ENCODE measurements at places on chromosomes 12 and 14. TPM values are rescaled to one million over a fixed set of nuclear protein-coding genes. Genes with fewer than 3 reads are reported as not detected.

Gene FSCB
- not detected for polyA plus RNA-seq

GRCh38 chr14:49770212-49770817, 2.4 kb downstream of the KLHDC2 start:
- DNase-seq, result no peak

DNA sequence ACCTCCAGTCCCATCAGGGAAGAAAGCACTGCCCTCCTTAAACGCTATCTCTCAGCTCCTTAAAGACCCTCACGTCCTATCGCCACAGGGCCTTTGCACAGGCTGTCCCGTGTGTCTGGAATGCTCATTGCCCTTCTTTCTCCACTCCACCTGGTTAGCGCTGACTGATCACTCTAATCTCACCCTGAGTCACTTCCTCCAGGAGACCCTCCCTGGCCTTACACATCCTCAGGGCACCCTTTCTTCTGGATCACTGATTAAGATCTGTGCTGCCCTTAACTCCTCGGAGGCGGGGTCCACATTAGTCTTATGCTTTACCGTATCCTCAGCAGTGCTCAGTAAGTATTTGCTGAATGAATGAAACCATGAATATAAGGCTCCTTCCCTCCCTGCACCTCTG, 94.7 kb downstream of the SYNE3 start:
- no peak for DNase-seq

- no peak for DNase-seq
Measured at GRCh38 chr14:54637270-54638134, 70.6 kb downstream of the SAMD4A start.

DNA sequence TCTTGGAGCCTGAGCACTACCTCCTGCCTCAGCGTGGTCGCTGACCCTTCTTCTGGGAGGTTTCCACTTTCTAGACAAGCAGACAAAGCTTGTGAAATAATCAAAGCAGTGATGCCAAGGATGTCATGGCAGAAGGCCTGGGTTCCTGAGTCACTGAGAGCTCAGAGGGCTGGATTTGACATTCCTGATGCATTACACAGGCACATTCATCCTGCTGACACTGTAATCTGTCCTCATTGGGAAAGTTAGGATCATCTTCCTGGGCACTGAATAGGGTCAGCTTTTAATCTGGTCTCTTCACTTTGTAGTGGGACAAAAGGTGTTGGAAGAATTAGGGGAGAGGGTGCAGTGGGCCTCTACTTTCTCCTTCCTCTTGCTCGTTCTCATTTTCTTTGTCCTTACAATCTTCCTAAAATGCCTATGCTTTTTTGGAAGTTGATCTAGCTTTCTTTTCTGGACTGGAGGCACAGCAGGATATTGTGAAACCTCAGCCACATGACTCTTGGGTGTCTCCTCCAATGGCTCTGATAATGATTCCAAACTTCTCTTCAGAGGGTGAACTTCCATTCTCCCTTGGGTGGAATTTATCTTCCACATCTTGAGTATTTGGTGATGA, 29.6 kb downstream of the EEA1 start:
- DNase-seq, result peak; percentile 86
